DMS153 (cell line): ENCODE measurements at places on chromosomes 12 and 14.

GRCh38 chr14:21669284-21669683 is 4.3 kb downstream of the OR4E1 start:
- DNase-seq: no peak

DNA sequence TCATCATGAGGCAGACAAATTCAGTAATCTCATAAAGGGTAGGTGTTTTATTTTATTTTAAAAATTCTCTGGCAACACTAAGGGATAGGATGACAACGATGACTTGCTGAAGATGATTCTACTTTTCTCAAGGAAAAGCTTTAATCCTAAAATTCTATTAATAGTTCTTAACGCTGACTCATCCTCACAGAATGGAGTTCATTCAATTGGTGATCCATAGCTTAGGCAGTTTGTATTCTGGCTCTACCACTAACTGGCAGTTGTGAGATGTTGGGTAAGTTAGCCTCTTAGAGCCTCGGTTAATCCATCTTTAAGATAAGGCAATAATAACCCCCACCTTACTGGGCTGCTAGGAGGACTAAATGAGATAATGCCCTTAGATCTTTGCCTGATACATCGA is 116.3 kb downstream of the RTN1 start:
- no peak for DNase-seq

GRCh38 chr14:79432640-79433039 is 778.7 kb downstream of the DIO2 start:
- DNase-seq: no peak

- no peak for DNase-seq
These were observed 21.0 kb downstream of the CFL2 start for GRCh38 chr14:34693228-34693939.

DNA sequence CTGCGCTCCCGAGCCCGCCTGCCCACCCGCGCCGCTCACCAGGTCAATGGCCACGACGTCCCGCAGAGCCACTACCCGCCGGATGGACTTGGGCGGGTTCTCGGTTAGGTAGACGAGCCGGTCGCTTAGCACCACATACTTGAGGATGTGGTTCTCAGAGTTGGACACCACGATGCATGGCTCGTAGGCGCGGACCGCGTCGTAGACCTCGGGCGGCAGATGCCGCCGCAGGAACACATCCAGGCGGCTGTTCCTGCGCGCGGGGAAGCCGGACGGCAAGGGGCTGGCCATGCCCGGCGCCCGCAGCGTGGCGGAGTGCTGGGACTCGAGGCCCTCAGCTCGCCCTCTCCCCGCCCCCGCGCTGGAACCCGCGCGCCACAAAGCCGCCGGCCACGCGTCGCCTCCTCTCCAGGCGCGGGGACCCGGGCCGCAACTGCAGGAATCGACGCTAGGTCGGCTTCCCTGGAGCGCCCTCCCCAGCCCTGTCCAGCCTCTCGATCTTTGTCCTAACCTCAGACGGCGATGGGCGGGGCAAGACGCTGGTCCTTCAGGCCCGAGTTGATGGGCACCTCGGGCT is at the start of gene C12orf56:
Gene C12orf56, minus strand, starts transcription at position 484 of the 577 bp plus-strand sequence. Its CDS starts 193 bp downstream, at position 291.
- DNase-seq: no peak

GRCh38 chr12:76199808-76200207 is 115.3 kb upstream of the NAP1L1 start:
- DNase-seq: no peak

- DNase-seq: no peak
These were observed 2.6 kb downstream of the HOXC13 start for GRCh38 chr12:53941187-53941586.

- DNase-seq: no peak
These were observed 257.8 kb upstream of the BTG1 start for GRCh38 chr12:92403210-92404175.

DNA sequence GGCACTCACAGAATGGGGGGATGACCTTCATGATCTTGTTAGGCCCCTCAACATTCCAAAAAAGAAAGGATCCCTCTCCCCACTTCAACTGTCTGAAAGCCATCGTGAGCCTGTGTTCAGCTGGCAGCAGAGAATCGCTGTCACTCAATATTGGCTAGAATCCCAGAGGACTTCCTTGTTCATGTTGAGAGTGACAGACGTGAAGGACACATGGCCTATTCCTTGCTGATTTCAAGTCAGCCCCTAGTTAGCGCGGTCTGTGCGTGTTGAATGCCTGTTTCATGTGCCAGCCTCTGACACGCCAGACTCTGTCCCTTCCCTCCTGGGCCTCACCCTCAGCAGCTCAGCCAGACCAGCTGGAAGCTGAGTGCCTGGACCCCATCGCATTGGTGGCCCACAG is 43.1 kb downstream of the DNAH10 start:
- DNase-seq: no peak

DNA sequence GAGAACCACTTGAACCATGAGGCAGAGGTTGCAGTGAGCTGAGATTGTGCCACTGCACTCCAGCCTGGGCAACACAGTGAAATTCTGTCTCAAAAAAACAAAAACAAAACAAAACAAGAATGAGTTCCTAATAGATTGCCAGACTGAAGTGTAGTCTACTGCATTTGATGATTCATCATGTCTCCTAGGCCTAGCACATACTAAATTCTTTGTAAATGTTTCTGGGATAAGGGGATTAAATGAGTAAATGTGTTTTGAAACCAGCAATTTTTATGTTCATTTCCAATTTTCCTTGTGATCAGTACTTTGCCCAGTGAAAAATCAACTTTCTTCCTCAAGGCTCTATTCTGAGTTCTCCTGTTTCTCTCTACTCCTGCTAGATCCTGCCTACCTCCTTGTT is 2.9 kb upstream of the DYRK2 start:
- no peak for DNase-seq

DNA sequence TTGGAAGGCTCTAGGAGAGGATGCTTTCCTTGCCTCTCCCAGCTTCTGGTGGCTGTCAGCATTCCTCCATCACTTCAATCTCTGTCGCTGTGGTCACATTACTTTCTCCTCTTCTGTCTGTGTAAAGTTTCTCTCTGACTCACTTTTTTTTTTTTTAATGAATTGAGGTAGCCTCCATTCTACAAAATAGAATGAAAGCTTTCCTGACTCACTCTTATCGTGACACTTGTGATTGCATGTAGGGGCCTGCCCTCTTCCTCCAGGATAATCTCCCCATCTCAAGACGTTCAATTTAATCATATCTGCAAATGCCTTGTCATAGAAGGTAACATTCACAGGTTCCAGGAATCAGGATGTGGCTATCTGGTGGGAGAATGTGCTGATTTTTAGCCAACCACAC is 153.5 kb upstream of the HMGA2 start:
- DNase-seq: no peak

DNA sequence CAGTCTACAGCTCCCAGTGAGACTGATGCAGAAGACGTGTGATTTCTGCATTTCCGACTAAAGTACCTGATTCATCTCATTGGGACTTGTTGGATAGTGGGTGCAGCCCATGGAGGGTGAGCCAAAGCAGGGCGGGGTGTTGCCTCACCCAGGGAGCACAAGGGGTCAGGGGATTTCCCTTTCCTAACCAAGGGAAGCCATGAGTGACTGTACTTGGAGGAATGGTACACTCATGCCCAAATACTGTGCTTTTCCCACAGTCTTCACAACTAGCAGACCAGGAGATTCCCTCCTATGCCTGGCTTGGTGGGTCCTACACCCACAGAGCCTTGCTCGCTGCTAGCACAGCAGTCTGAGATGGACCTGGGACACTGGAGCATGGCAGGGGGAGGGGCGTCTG is 21.0 kb upstream of the ABCC9 start:
- DNase-seq: no peak

DNA sequence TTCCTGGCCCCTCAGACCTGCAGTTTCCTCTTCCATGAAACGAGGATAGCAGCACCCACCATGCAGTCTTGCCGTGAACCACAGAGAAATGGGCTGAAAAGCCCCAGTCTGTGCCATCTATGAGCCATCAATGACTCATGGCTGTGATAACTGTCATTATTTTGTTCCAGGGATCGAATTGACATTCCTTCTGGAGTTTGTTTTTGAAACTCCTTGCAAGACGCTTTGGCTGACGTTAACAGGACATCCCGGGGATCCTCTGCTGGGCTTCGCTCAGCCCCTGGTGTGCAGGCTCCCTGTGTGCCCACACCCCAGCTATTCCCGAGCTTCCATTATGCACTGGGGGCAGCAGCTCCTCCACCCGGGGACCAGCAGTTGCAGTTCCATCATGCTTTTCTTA is 33.8 kb downstream of the MMAB start:
- DNase-seq: no peak

- DNase-seq: no peak
These were observed 19.3 kb downstream of the CKB start for GRCh38 chr14:103503296-103503695.

DNA sequence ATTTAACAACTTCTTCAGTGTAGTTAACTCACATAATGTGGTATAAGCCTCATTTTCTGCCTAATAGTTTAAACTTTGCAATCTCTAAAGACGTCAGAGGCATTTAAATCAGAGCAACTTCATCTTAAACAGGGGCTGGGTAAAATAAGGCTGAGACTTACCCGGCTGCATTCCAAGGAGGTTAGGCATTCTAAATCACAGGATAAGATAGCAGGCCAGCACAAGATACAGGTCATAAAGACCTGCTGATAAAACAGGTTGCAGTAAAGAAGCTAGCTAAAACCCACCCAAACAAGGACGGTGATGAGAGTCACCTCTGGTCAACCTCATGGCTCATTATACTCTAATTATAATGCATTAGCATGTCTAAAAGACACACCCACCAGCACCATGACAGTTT is 115.6 kb upstream of the PKP2 start:
- DNase-seq: no peak

- no peak for DNase-seq
These were observed 56.6 kb downstream of the METTL25 start for GRCh38 chr12:82414926-82415325.

GRCh38 chr14:93322929-93323599 is 9.8 kb downstream of the BTBD7 start:
- DNase-seq: no peak

- DNase-seq: no peak
These were observed 155.4 kb upstream of the FAR2 start for GRCh38 chr12:28993720-28994119.

DNA sequence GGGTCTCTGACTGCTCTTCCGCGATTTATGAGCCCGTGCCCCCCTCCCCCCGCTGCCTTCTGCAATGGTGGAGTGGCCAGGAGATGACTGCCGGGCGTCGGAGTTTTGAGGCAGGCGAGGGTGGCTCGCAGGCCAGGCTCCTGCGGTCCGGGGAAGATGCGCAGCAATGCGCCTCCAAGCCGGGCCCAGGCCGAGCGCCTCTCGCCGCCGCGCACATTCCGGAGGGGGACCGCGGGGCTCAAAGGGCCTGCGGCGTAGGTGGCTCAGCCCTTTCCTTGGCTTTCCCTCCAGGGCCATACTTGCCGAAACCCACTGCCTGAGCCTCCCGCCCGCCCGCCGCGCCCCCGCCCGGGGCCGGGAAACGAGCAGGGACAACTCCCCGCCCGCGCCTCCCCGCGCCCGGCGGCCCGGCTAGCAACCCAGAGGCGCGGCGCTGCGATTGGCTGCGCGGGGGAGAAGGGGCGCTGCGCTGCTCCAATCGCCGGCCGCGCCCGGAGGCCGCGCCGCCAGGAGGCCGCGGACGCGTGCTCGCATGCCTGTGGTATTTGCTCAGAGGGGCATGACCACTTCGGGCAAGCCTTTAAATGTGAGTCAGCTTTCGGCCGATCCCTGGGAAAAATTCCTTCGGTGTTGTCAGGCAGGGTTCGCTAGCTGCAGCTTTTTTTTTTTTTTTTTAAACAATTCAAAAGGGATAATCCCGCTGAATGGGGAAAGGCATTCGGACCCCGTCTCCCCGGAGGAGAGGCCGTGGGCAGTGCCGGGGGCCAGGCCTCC is 157.9 kb upstream of the PARP11 start:
- no peak for DNase-seq

GRCh38 chr14:54138024-54138353 is 181.4 kb upstream of the BMP4 start:
- DNase-seq: no peak

- no peak for DNase-seq
These were observed 688 bp downstream of the ULK1 start for GRCh38 chr12:131894981-131895639.

GRCh38 chr12:11534064-11534463 is 115.4 kb upstream of the ETV6 start:
- no peak for DNase-seq

- DNase-seq: no peak
These were observed 854.5 kb downstream of the SLC6A15 start for GRCh38 chr12:84058136-84058535.

GRCh38 chr12:104734541-104735095 is 223.5 kb downstream of the SLC41A2 start:
- peak; percentile 22 for DNase-seq

DNA sequence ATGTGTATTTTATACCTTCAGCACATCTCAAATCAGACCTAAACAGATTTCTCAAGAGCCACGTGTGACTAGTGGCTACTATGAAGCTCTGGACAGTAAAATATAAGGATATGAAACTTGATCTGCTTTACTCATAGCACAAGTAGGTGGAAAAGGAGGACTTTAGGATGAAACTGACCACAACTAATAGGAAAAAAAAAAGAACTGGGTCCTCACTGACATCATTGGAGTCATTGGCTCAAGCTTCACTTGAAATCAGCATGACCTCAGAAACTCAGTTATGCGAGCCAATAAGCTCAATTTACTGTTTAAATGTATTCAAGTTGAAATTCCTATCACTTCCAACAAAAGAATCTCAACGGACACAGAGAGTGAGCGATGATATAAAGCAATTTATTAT is 34.1 kb upstream of the CIT start:
- no peak for DNase-seq

GRCh38 chr12:112183141-112184021 is 58.0 kb downstream of the TRAFD1 start:
- DNase-seq: no peak

GRCh38 chr14:21840765-21841164 is 167.1 kb upstream of the OR4E1 start:
- DNase-seq: no peak

- DNase-seq: no peak
These were observed 5.8 kb downstream of the HNRNPA1 start for GRCh38 chr12:54286042-54287030.

- peak; percentile 21 for DNase-seq
These were observed 804 bp downstream of the GAPDH start for GRCh38 chr12:6534945-6535696.

DNA sequence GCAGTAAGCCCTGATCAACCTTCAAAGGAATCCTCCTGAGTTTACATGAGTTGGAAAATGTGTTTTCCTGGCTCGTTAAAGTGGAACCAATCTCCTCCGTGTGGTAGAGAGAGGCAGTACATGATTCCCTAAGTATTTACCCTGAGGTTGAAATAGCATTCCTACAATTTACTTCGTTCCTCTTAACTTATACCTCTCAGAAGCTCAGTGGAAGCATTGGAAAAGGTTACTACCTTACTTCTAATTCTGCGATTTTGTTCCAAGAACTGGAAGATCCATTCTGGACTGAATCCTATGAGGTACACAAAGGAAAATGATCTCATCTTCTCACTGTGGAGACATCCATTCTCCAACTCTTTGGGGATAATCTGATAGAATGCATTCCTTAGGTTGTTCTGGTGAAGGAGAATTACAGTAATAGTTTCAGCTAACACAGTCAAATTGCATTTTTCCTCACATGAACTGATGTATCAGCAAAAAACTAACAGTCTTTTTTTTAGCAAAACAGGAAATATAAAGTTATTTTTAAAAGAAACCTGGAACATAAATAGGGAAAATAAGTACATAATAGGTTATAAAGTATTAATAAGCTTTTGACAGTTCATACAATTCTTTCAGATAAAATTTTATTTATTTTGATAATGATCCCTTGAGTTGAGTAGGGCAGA is 475.6 kb downstream of the PDZRN4 start:
- no peak for DNase-seq

- DNase-seq: no peak
These were observed 553.7 kb downstream of the FOXG1 start for GRCh38 chr14:29320286-29320685.

GRCh38 chr12:45165284-45165683 is 50.6 kb upstream of the ANO6 start:
- no peak for DNase-seq
